ENCODE measurements at places on chromosomes 12 and 14.

- H3K36me3 ChIP-seq = peaks cover 2% of the 10 kb centered on the region
- no peak overlapping the region for H3K4me3 ChIP-seq
- H3K27me3 ChIP-seq = no peaks in the 10 kb centered on the region
- H3K4me1 ChIP-seq = peaks cover 9% of the 10 kb centered on the region
- no peak for DNase-seq
Observed at GRCh38 chr14:92737206-92737605, 11.2 kb downstream of the LGMN start.

DNA sequence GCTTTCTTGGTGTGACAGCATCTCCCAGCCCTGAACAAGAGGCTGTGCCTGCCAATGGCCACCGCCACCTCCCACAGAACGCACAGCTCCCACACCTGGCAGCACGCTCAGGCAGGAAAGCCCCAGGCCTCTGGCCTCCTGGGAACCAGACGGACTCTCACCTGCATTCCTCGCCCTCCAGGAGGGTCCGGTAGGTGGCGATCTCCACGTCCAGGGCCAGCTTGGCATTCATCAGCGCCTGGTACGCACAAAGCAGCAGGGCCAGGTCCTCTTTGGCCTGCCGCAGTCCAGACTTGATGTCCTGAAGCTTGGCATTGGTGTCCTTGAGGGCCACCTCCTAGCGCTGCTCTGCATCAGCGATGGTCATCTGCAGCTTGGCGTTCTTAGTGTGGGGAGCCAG lies 12.1 kb upstream of the KRT77 start:
- H3K36me3 ChIP-seq = no peaks in the 10 kb centered on the region
- H3K4me1 ChIP-seq = no peaks in the 10 kb centered on the region
- H3K27ac ChIP-seq = no peak overlapping the region
- H3K4me3 ChIP-seq = no peak overlapping the region

DNA sequence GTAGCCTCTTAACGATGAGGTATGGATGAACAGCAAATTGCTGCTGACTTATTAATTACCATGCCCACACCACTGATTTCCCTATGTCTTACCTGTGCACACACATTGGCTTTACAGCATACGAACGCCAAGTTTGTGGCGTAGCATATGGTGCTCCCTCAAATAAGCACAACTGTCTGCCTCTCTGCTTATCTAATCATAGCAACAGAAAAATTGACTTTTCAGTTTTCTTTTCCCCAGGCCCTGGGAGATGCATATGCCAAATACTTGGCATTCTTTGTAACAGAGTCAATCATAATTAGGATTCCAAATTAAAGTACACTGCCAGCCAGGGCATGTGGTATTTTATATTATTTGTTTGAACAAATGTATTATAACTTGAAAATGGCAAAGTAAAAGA lies 625.5 kb downstream of the DIO2 start:
- H3K27me3 ChIP-seq = no peaks in the 10 kb centered on the region
- no peak overlapping the region for H3K27ac ChIP-seq
- H3K4me1 ChIP-seq = no peaks in the 10 kb centered on the region
- no peak for DNase-seq
- no peaks in the 10 kb centered on the region for H3K36me3 ChIP-seq
- no peak overlapping the region for H3K4me3 ChIP-seq

DNA sequence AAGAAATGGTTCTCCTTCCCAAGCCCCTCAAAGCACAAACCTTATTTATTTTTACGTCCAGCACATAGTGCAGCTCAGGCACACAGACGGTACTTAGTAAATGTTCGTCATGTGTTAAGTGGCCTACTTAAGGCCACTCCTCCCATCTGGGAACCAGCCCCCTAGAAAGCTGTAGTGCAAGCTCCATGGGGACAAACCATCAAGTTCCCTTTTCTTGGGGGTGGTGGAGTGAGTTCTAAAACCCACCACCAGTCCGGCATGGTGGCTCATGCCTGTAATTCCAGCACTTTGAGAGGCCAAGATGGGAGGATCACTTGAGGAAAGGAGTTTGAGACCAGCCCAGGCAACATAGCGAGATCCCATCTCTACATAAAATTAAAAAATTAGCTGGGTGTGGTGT lies 49.4 kb downstream of the PITPNM2 start:
- H3K4me3 ChIP-seq = no peak overlapping the region
- no peaks in the 10 kb centered on the region for H3K27me3 ChIP-seq
- no peak overlapping the region for H3K27ac ChIP-seq
- peaks cover 1% of the 10 kb centered on the region for H3K36me3 ChIP-seq

GRCh38 chr12:93115198-93115601 lies 186.1 kb upstream of the EEA1 start:
- no peaks in the 10 kb centered on the region for H3K27me3 ChIP-seq
- no peaks in the 10 kb centered on the region for H3K36me3 ChIP-seq
- peaks cover 38% of the 10 kb centered on the region for H3K4me1 ChIP-seq
- no peak overlapping the region for H3K27ac ChIP-seq
- no peak for DNase-seq

GRCh38 chr12:75634244-75635222 lies 123.1 kb upstream of the KRR1 start:
- H3K27ac ChIP-seq = peak overlapping the region; percentile 66
- peaks cover 63% of the 10 kb centered on the region for H3K4me1 ChIP-seq
- no peaks in the 10 kb centered on the region for H3K27me3 ChIP-seq
- no peak overlapping the region for H3K4me3 ChIP-seq
- no peak for DNase-seq

GRCh38 chr14:50792634-50793068 lies 38.3 kb downstream of the NIN start:
- H3K27ac ChIP-seq = no peak overlapping the region
- H3K4me3 ChIP-seq = no peak overlapping the region
- DNase-seq = no peak
- no peaks in the 10 kb centered on the region for H3K4me1 ChIP-seq

All from HepG2 (cell line).